ENCODE measurements at places on chromosomes 11 and 22. TPM values are rescaled to one million over a fixed set of nuclear protein-coding genes. Genes with fewer than 3 reads are reported as not detected.

CDCA5 gene
- total RNA-seq: 74.6 TPM

CENPM gene
- total RNA-seq: 40.3 TPM

CCS gene
- total RNA-seq: 30.2 TPM

ABCG4 gene
- 0.87 TPM for total RNA-seq

RFPL2 gene
- total RNA-seq: 0.30 TPM

BTBD18 gene
- total RNA-seq: not detected

TCN1 gene
- total RNA-seq: 0.57 TPM

ZNHIT2 gene
- 12.8 TPM for total RNA-seq

CARD18 gene
- not detected for total RNA-seq

DEUP1 gene
- total RNA-seq: not detected

DDIAS gene
- total RNA-seq: 18.2 TPM

RFPL1 gene
- total RNA-seq: not detected

POU2AF3 gene
- total RNA-seq: 0.37 TPM

TMEM121B gene
- 0.14 TPM for total RNA-seq

CREB3L1 gene
- total RNA-seq: 5.8 TPM

UBQLNL gene
- total RNA-seq: not detected

Measured in A549 treated with CpdA at 1 μM for 4 hours (cell line).